ENCODE measurements at places on chromosomes 12 and 14. TPM values are rescaled to one million over a fixed set of nuclear protein-coding genes. Genes with fewer than 3 reads are reported as not detected.

The RSRC2 gene
- 61.9 TPM for total RNA-seq

The TSPAN19 gene
- total RNA-seq: not detected

The OTX2 gene
- not detected for total RNA-seq

The NPFF gene
- total RNA-seq: not detected

The CMA1 gene
- not detected for total RNA-seq

The CD27 gene
- 1.5 TPM for total RNA-seq

The ESPL1 gene
- total RNA-seq: 0.55 TPM

The DHH gene
- total RNA-seq: 114 TPM

The MYO1H gene
- total RNA-seq: 1.2 TPM

The HOXC11 gene
- not detected for total RNA-seq

The TAS2R8 gene
- total RNA-seq: not detected

The KCNC2 gene
- 4.7 TPM for total RNA-seq

The HOXC4 gene
- not detected for total RNA-seq

The ALDH1L2 gene
- 5.3 TPM for total RNA-seq

The INHBC gene
- total RNA-seq: 0.46 TPM

The AICDA gene
- not detected for total RNA-seq

The BCDIN3D gene
- 3.0 TPM for total RNA-seq

The CLEC2D gene
- 4.1 TPM for total RNA-seq

The OR6C2 gene
- not detected for total RNA-seq

The POTEM gene
- total RNA-seq: 18.1 TPM

The ZNF385A gene
- 42.4 TPM for total RNA-seq

The FLRT2 gene
- total RNA-seq: 59.1 TPM

The GPR65 gene
- total RNA-seq: 0.73 TPM

The SDR9C7 gene
- not detected for total RNA-seq

The USP5 gene
- total RNA-seq: 84.1 TPM

The ARHGEF40 gene
- total RNA-seq: 37.7 TPM

The GUCY2C gene
- not detected for total RNA-seq

The ACTR10 gene
- 105 TPM for total RNA-seq

The RDH11 gene
- total RNA-seq: 2,107 TPM

The SMCO2 gene
- total RNA-seq: 0.41 TPM

The LBHD2 gene
- 3.3 TPM for total RNA-seq

The TPPP2 gene
- 9.4 TPM for total RNA-seq

The SERPINA10 gene
- total RNA-seq: not detected

The STX2 gene
- total RNA-seq: 11.5 TPM

The LRP1-AS gene
- not detected for total RNA-seq
